ENCODE measurements at places on chromosomes 5 and 9.

DNA sequence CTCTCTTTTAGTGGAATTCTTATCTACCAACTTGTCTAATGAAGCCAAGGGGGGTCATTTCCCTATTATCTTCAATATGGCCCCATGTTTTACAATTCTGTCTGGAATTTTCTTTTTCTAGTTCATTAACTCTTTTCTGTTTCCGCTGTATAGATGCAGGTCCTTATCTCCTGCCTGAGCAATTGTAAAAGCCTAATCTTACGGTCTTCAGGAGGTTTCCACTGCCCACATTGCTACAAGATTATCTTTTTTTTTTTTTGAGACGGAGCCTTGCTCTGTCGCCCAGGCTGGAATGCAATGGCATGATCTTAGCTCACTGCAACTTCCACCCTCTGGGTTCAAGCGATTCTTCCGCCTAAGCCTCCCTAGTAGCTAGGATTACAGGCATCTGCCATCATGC is 132.3 kb downstream of the UNC13B start:
- no peak for DNase-seq

DNA sequence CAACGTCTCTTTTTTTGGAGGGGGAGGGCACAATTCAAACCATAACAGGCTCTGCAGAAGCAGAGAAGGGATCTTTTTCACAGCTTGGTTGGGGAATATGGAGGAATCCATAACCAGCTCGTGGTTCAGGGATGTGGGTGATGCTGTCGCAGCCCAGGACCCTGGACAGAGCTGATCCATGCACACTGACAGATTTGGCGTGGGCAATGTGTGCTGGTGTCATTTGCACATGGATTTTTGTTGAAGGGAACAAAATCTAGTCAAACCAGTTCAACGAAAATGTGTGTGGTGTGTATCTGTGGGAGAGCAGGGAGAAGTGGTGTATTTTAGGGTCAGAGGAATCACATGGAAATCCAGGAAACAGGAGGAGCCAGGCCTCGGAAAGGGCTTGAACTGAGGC is 4.2 kb downstream of the DOCK2 start:
- no peak for DNase-seq

DNA sequence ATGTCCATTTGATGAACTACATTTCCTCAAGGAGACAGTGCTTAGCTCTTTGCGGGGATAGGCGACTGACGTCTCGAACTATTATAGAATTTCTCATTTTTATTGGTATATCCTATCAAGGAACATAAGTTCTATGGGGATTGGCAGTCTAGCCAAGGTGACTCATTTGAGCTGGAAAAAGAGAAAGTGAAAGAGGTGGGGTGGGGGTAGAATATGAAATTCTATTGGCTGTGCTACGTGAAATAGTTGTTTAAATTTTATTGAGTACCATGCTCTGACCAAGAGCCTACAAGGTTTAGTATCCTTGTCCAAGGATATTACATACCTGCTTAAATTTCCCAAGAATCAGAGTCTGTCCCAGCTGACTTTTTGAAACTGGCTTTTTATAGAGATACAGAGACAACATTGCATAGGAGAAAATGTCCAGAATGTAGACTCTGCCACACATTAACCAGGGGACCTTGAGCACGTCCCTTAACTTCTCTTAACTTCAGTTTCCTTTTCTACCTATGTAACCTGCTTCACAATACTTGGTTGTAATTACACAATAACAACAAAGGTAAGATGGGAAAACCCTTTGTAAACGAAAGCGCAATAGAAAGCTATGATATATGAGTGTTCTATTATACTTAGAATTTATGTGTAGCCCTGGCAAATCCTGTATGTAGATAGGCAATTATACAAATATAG is 226.4 kb upstream of the WWC1 start:
- DNase-seq = no peak

DNA sequence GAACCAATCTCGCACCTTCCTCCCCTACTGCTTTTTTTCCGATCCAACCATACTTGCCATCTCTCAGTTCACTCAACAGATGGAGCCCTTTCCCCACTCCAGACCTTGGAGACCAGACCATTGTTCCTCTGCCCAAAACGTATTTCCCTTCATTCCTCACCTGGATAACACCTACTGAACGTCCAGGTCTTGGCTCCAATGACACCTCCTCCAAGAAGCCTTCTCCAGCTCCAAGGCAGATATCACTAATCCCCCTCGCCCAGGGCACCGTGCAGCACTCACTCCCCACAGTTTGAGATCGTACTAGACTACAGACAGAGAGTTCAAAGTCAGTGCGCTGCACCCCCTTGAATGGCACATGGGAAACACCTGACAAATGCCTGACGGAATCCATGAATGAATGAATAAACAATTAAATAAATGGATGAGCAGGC is 47.1 kb upstream of the AKNA start:
- DNase-seq = peak; percentile 24

GRCh38 chr5:176187276-176188062 is 50.8 kb upstream of the SIMC1 start:
- no peak for DNase-seq

GRCh38 chr9:75891771-75892215 is 1.3 kb downstream of the PCSK5 start:
- DNase-seq = no peak

GRCh38 chr9:97484134-97484533 is 17.3 kb upstream of the TMOD1 start:
- DNase-seq = no peak

DNA sequence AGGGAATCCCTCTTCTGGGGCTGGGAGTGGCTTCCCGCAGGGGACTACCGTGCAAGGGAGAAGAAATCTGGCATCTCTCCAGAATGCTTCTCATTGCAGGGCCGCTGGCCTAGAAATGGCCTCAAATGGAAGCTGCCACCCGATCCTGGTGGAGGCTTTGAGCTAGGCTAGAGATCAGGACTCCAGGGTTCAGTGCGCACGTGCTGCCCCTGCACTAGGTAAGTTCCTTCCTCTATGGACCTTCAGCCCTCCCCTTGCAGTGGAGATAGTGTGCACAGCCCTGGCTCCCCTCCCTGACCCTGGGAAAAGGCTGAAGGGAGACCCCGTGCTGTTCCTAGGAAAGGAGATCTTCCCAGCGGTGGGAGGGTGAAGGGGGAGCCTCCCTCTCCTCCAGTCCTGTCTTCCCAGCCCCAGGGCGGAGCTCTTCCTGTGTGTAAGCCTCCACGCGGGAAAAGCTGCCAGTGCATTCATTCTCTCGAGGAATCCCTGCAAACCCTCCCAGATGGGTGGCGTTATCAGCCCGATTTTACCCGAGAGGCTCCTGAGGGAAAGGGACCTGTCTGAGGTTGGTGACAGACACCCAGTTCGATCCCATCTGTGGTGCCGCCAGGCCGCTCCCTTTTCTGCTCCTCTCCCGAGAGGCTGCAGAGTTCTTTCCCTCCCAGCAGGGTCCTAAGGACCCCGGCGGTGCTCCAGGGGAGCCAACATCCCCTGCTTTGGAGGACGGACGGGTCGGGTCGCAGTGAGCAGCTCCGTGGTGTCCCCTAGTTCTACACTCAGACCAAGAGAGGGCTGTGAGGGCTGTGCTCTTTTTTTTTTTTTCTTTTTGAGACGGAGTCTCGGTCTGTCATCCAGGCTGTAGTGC is 1.4 kb upstream of the CERCAM start:
- DNase-seq = no peak

- no peak for DNase-seq
Measured at GRCh38 chr9:97480174-97480573, 21.3 kb upstream of the TMOD1 start.

DNA sequence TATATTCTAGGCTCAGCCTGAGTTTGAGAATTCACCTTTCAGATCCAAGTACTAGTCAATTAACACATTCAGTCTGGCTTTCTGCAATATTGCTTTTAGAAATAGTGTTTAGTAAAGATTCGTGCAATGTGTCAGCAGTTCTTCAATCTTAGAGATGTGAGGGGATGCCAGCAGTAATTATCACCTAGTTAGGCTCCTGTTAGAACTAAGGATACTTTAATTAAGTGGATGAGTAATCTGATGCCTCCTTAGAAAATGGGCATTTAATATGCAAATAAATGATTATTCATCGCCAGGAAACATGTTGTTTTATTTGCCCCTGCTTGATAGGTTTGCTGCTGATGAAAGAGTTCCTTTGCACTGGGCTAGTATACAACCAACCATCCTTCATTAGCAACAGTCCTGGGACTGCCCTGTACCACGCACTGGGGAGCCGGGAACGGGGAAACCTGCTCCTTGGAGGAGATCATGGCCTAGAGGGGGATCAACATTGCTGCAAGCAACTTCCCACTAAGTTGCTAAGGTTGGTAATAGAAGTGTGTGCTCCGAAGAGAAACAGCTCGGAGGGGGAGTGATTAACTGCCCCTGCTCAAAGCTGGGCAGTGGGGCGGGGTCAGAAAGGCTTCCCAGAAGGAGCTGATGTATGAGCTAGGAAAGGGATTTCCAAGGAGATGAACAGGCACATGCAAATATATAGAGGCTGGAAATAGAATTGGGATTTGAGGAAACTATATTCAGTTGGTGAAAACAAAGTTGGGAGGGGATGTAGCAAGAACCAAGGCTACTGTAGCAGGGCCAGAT is 231.8 kb downstream of the DRD1 start:
- DNase-seq = no peak

DNA sequence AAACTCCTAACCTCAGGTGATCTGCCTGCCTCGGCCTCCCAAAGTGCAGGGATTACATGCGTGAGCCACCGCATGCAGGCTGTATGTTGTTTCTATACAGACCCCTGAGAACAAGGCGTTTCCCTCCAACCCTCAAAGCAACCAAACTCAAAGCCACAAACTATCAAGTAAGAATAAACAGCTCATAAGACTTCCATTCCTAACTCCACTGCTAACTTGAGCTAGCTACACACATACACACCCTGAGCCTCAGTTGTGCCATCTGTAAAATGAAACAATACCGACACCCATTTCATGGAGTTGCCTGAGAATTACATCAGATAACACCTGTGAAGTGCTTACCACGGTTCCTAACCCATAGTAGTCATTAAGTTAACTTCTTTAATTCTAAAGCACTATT is 70.8 kb downstream of the SERINC5 start:
- DNase-seq = no peak

GRCh38 chr5:82163452-82164175 is 114.5 kb downstream of the RPS23 start:
- no peak for DNase-seq

- no peak for DNase-seq
Measured at GRCh38 chr9:79266986-79267385, 304.8 kb upstream of the TLE4 start.

DNA sequence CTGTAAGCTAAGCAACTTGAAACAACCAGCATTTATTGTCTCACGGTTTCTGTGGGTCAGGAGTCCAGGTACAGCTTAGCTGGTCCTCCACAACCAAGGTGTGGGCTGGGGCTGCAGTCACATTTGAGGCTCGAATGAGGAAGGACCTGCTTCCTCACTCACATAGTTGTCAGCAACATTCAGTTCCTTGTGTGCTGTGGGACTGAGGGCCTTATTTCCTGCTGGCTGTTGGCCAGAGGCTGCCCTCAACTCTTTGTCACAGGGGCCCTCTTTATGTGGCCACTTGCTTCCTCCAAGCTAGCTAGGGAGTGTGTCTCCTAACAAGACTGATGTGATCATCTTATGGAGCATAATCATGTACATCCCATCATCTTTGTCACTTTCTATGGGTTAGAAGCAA is 29.2 kb upstream of the SEMA4D start:
- no peak for DNase-seq

GRCh38 chr9:21367957-21368356 is at the start of gene IFNA13:
Gene IFNA13, minus strand, starts transcription at chr9:21368057. Its CDS starts 47 bp downstream, at chr9:21368010.
- no peak for DNase-seq

DNA sequence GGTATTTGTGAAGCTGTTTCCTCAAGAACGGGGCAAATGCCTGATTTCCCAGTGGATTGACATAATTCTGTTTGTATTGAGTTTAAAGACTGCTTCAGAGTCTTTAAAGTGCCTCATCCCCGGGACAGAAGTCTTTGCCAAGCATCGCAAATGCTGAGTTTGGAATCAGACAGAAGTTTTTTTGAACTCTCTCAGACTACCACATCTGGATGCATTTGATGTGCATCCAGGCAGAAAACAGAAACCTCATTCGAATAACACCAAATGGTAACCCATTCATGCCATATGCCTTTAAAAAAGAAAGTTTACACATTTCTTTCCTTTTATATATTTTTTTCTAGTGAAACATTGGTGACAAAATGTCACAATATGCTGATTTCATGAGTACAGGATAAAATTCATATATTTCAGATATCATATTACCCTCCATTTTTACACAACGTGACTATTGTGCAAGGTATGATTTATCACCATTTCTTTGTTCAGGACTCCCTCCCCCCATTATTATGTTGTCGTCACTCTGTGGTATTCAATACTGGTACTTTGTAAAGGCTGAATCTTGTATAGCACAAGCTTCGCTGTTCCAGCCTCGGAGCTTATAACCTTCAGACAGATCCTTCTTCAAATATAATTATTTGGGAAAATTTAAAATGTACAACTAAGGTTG is 91.1 kb downstream of the ZNF608 start:
- DNase-seq = no peak

DNA sequence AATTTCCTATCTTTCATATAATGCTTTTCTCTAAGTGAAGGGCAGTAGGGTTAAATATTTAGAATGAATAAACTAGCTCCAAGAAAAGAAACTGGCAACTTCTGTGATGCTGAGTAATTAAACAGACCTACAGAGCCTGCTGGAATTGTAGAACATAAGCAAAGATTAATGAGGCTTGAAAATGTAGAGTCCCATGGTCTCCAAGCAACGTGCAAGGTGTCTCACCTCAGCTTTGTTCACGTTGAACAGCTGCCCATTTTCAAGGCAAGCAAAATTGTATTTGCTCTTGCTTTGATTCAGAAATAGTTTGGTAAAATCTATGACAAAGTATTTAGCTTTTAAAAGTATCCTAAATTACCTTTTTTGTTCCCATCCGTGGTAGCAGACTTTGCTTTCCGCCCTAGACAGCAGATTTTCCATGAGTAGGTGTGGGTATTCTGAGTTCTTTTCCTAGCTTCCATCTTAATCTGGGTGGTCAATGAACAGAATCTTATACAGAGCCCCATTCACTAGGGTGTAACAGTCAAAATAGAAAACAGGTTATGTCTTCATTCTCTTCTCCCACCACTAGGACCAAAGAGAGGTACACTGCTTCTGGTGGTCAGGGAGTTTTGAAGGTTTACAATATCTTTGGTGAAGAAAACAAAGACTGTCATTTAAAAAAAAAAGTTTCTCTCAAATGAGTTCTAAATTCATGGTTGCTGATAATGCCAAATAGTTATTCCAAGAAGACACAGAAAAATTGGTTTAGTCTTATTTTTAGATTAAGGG is 52.1 kb upstream of the TYRP1 start:
- DNase-seq = no peak

DNA sequence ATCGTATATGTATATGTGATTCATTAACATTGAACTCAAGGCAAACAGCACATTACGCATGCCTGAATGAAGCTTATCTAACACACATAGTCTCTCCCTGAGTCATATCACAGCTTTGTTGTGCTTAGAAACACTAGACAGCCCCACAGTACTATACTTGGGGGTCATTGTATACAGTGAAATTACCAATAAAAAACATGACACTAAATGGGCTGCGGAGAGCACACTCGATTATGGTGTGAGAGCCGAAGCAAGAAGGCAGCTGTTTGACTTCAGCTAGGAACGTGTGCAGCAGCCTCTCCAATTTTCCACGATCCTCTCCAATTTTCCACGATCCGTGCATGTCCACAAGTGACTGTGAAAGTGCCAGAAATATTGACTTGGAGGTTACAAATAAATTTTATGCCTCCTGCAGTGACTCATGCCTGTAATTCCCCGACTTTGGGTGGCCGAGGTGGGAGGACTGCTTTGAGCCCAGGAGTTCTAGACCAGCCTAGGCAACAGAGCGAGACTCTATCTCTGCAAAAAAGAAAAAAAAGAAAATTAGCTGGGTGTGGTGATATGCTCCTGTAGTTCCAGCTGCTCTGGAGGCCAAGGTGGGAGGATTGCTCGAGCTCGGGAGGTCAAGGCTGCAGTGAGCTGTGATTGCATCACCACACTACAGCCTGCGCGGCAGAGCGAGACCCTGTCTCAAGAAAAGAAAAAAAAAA is 102.4 kb downstream of the DAPK1 start:
- DNase-seq = no peak
